Right kidney (tissue), 9 donors: ENCODE measurements at places on chromosomes 7 and 10.

DNA sequence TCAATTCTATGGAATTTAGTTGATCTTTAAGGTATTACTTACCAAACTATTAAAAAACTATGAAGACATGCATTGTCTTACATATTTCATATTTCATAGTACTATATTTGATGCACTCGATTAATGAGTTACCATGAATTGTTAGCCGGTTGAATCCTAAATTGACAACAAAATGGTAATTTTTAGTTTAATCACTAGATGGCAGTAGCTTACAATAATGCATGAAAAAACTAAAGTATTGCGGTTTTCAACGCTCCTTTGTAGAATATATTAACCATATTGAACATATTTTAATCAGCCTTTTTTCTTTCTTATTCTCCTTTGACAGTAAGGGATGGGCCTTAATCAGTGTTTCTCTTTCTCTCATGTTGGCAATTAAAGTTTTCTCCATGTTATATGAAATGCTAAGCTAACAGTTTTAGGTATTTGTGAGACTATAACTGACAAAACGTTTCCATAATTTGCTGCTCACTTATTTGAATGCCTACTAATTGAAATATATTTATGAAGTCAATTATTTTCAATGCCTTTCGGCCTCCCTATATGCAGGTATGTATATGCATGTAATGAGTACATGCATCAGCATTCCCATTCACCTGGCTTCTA, 48.5 kb upstream of the ARL4A start:
- no peak for DNase-seq

DNA sequence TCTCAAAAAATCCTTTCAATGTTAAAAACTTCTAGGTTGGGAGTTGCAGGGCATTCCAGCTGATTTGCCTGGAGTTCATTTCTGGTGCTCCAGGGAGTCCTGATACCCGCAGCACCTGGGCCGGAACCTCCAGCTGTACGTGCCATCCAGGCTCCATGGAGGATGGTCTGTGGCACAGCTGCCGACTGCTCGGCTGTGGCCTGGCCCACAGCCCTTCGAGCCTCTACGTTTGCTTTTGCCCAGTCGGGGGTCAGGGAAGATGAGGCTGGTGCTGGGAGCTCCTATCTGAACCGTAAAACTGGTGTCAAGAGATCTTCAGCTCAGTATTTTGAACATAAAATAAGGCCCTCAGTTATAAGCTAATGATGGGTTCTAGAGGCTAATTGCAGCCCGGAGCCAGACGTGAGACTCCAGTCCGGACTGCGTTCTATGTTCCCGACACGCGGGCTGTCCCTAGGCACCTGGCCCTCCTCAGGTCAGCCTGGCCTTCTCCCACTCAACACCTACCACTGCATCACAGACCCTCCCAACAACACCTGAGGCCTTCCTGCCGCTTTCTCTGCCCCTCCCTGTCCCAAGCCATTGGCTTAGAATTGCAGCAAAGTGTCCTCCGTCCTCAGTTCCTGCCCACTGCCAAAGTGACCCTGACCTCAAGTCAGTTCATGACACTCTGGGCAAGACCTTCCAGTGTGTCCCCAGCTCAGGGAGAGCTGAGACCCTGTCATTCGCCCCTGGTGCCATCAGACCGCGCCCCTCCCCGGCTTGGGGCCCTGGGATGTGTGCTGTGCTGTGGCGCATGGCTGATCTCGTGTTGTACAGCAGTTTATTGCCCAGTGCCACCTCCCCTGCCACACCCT, 64.2 kb upstream of the DNAJB6 start:
- DNase-seq = no peak

- no peak for DNase-seq
Measured at GRCh38 chr7:21135437-21135836, 292.4 kb upstream of the SP4 start.

DNA sequence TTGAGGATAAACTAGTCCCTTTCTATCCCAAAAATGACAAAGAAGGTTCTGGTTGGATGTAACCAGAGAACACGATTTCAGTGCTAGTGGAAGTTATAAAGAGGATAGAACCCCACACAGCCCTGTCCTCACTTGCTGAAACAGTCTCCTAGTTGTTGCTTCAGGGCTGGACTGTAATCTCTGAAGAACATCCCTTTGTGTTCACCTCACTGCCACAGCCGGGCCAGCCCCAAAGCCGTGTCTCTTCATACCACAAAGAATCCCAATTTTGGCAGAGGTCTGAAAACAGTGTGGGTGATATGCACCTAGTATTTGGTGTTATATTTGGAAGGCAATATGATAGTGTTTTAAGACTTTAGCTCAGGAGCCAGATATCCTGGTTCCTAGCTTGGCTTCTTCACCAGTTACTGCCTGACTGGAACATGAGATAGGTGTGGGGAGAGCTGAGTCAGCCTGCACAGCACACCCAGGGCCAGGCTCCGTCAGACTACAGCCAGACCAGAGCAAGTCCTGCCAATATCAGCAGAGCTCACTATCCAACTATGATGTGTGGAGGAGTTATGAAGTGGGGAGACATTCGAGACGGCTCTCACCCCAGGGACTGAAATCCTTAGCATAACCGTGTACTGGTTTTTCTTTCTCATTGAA, 21.2 kb downstream of the CYP3A4 start:
- DNase-seq = no peak

DNA sequence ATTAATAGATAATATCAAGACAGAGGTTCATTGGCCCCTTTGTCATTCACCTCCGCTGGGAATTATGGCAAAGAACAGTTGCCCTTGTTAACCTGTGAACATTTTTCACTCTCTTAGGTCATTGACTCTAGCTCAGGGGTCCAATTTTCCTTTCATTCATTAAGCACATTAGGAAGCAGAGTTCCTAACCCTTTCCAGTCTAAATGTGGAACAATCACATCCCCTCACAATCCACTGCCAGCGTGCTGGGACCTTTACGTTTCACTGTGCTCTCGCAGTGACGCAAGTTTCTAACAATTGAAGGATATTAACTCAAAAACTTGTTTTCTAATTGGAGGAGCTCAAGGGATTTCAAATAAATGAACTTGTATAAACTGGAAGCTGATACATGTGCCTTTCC, 79.3 kb upstream of the MEOX2 start:
- no peak for DNase-seq

- DNase-seq = no peak
Measured at GRCh38 chr10:100325158-100325557, 4.9 kb downstream of the PKD2L1 start.

DNA sequence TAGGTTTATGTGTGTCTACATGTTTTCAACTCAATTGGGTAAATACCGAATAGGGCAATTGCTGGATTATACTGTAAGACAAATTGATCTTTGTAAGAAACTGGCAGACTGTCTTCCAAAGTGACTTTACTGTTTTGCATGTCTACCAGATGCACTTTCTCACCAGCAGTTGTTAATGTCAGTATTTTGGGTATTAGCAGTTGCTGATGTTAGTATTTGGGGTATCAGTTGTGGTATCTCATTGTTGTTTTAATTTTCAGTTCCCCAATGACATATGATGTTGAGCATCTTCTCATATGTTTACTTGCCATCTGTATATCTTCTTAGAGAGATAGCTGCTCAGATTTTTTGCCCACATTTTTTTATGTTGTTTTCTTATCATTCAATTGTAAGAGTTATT, 10.6 kb downstream of the PDE6C start:
- DNase-seq = no peak

DNA sequence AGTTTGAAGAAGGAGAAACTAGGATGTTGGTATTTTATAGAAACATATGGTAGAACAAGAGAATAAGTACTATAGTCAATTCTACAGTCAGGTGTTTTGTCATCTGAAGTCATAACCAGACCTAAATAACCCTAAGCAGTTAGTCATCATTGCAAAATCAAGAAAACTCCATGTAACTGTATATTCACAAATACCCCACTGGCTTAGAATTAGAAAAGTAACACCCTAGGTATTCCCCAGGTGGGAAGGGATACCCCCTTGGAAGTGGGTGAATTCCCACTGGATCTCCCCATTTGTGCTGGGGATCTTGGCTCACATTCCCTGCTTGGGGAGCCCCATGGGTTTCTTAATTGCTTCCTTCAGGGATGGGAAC, 45.9 kb upstream of the ITGB8 start:
- no peak for DNase-seq

GRCh38 chr10:84217746-84218145, 7.6 kb downstream of the LRIT2 start:
- no peak for DNase-seq

DNA sequence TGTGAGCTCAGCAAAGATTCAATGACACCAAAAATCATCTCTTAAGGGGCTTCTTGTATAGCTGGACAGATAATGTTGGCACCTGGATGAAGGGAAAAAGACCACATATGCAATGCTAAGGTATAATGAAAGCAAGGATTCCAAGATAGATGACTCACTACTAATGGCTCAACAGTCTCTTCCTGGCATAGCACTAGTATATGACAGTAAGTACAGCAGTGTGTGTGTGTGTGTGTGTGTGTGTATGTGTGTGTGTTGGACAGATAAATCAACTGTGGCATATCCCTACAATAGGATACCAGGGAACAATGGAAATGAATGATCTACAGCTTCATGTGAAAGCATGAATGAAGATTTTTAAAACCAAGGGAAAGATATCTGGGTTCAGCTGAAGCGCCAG, 257.1 kb downstream of the SFMBT2 start:
- no peak for DNase-seq

DNA sequence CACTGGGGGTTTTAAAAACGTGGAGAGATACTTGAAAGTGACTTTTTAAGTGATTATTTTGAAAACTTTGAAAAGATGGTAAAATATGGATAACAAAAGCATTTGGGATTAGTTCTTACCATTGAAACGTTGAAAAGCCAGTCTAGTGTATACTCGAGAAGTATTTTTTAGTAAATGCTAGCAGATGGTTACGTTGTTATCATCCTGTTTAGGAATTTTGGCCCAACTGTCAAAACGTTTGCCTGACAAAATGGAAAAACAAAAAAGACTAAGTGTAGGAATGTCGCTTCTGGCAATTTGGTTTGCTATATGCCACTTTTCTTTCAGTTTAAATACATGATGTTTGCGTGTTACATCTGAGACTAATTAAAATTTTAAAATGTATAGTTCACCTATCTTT, 1.2 kb downstream of the RBM33 start:
- DNase-seq = no peak

- DNase-seq = no peak
Measured at GRCh38 chr10:14873090-14873760, 5.4 kb upstream of the SUV39H2 start.

GRCh38 chr7:48540746-48541145, 369.5 kb downstream of the ABCA13 start:
- no peak for DNase-seq

GRCh38 chr7:44060091-44060947, 5.0 kb downstream of the PGAM2 start:
- DNase-seq = no peak

DNA sequence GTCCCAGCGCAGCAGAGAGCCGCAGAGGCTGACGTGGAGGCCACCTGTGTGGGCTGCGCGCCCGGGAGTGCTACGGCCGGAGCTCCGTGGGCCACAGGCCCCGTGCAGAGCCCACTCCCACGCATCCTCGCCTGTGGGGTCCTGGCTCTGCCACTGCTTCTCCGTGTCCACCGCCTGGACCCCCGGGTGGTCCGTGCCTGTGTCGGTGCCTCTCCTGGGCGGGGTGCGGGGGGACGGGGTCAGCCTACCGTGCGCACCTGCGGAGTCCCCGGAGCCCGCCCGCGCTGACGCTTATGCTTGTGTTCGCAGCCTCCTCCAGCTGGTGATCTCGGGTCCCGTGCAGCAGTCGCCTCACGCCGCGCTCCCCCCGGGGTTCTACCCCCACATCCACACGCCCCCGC, 7.8 kb upstream of the ZNF853 start:
- DNase-seq = no peak

DNA sequence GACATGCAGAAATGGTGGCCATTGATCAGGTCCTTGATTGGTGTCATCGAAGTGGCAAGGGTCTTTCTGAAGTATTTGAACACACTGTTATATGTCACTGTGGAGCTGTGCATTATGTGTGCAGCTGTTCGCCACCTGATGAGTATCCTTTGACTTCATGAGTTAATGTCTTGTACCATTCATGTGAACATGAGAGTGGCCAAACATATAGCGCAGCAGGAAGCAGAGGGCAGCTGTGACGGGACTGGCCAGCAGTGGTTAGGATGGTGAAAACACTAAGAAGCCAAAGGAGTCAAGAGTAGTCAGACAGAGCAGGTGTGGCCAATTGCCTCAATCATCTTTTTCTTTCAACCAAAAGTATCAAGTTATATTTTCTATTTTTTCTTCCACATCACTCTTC, 167.4 kb downstream of the IMMP2L start:
- DNase-seq = no peak
